Testis (tissue), 5 donors: ENCODE measurements at places on chromosomes 12 and 14. TPM values are rescaled to one million over a fixed set of nuclear protein-coding genes. Genes with fewer than 3 reads are reported as not detected.

KCNH5 gene
- total RNA-seq: 0.93 TPM

SMIM41 gene
- 15.6 TPM for total RNA-seq

TAS2R30 gene
- 11.3 TPM for total RNA-seq

GLIPR1L1 gene
- 1.9 TPM for total RNA-seq

- no peaks in the 10 kb centered on the region for H3K4me1 ChIP-seq
- H3K4me3 ChIP-seq: no peak overlapping the region
- no peaks in the 10 kb centered on the region for H3K27me3 ChIP-seq
- no peak for DNase-seq
- no peaks in the 10 kb centered on the region for H3K36me3 ChIP-seq
These were observed 12.4 kb upstream of the C12orf75 start for GRCh38 chr12:105317942-105318621.

GRCh38 chr14:104420990-104421389, 158.6 kb upstream of the C14orf180 start:
- no peaks in the 10 kb centered on the region for H3K27me3 ChIP-seq
- DNase-seq: no peak
- H3K4me1 ChIP-seq: peaks cover 13% of the 10 kb centered on the region
- H3K4me3 ChIP-seq: no peak overlapping the region

DNA sequence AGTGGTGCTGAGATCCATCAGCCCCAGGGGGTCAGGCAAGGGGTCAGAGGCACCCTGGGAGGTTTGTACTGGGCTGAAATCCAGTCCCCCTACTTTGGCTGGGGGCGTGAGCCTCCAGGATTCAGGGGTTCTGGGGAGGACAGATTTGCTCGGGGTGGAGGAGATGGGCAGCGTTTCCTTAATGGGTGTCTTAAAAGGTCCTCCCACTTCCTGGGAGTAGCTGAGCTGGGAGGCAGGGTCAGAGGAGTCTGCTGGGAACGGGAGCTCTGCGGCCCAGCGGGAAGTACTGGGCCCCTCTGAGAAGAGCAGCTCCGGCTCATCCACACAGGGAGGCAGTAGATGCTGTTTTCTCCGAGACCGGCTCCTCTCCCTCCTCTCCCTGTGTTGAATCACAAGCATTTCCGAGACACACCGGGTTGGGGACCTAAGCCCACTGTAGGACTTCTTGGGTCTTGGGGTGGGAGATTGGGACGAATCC, 2.1 kb upstream of the TEX52 start:
- peaks cover 7% of the 10 kb centered on the region for H3K4me1 ChIP-seq
- peak overlapping the region; percentile 68 for H3K27ac ChIP-seq
- DNase-seq: peak; percentile 24
- H3K27me3 ChIP-seq: no peaks in the 10 kb centered on the region
- no peaks in the 10 kb centered on the region for H3K36me3 ChIP-seq
- no peak overlapping the region for H3K4me3 ChIP-seq

GRCh38 chr12:1073652-1074051, 82.6 kb downstream of the ERC1 start:
- H3K27me3 ChIP-seq: no peaks in the 10 kb centered on the region
- no peak overlapping the region for H3K27ac ChIP-seq
- no peak for DNase-seq
- no peaks in the 10 kb centered on the region for H3K36me3 ChIP-seq

DNA sequence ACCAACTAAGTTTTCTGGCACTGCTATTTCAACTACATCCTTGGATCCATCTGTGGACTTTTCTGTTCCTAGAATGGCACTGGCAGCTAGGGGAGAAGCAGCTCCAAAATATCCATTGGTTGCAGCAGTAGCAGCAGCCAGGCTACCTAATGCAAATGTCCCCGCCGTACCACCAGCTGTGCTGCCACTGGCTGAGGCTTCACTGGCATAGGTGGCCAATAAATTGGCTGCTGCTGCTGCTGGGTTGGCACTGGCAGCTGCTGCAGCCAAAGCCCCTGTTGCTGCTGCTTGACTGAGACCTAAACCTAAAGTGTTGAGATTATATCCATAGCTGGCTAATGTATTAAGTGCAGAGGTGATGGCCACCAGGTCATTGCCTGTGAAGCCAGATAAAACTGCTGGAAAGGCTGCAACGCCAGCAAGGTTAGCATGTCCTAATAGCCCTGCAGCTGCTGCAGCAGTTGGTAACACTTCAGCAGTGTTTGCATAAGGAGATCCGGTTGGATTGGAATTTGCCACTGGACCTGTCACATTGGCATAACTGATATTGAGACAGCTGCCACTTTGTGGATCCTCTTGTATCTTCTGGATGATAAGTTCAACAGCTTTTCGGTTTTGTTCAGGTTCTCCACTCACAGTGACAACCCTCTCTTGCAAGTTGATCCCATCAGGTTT, 149.5 kb downstream of the NOVA1 start:
- H3K27ac ChIP-seq: no peak overlapping the region
- no peaks in the 10 kb centered on the region for H3K36me3 ChIP-seq
- no peak overlapping the region for H3K4me3 ChIP-seq
- DNase-seq: no peak
